IPS DF 19.7 (cell line): ENCODE measurements at places on chromosomes 3 and 15.

GRCh38 chr3:170868577-170869238 is 1.3 kb downstream of the RPL22L1 start:
- DNase-seq: no peak

DNA sequence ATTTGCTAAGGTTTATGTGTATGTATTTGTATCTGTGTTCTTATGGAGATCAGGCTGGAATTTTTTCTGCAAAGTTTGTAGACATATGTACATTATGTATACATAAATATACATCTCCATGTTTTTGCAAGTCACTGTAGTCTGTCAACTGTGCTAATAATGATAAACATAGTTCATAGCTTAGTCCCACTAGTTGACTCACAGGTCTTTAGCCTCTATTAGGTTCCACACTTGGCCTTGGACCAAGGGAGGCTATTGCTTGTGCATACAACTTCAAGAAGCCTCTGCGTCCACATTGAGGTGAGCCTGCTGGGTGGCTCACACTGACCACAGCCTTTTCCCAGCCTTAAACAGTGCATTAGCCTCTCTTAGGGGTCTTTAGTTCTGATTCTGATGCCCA is 243.8 kb upstream of the PEX5L start:
- DNase-seq: no peak

DNA sequence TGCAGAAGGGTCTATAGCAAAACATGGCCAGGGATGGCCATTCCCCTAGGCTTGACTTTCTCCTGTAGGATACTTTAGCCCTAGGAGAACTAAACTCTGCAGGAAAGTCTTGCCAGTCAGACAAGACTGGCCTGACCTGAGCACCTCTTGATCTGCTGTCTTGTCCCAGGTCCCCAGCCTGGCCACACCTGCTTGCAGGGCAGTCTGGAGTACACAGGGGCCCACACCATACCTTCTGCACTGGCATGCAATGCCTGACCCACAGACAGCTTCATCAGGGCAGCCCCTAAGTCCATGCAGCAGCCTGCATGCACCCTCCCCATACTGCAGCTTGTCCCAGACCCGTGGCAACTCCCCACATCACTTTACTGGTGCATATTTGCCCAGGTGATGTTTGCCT is 204.6 kb downstream of the LRRC3B start:
- no peak for DNase-seq

DNA sequence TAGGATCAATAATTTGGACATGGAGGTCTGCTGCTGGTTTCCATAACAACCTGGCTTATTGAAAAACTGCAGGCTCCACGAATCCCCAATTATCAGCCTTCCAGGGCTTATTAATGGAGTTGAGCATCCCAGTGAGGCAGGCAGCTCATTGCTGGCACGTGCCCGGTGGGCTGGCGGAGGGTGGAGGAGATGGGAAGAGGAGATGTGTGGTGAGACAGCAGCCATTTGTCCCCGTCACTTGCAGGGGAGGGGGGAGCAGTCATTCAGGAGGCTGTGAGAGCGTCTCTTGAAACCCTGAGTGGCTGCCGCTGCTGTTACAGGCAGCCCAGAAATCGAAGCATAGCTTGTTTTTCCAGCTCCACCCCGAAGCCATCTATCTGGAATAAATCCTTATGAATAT is 70.6 kb downstream of the GAP43 start:
- DNase-seq: no peak

DNA sequence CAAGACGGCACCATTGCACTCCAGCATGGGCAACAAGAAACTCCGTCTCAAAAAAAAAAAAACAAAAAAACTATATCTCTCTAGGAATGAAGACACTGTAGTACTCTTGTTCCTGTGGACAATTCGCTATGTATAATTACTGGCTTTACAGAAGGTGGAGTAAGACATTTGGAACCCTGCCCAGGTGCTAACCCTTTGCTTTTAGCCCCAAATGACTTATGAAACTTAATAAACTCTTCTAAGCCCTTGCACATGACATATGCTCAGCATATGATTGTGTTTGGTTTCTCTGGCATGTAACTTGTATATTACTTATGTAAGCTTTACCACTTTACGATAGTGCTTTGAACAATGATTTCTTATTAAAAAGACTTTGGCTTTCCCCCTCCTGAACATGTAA is 27.3 kb upstream of the PRTG start:
- DNase-seq: no peak

DNA sequence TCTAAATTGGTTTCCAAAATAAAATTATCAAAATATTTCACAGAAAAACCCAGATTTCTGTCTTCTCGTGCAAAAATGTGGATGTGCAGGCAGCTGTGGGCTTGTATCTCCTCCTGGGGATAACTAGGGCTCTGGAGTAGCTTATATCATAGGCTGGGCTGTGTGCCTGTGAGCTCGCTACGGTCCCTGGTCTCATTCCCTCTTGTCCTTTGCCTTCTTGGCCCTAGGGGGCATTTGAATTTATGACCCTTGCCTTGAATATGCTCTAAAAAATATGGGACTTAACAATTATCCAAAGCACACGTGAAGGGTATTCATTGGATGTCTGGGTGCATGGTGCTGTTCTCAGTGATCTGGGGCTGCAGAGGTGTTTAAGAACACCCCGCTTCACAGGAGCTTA is 132.6 kb downstream of the PDZRN3 start:
- no peak for DNase-seq

- DNase-seq: no peak
These were observed 883 bp downstream of the MAGEF1 start for GRCh38 chr3:184710870-184711492.

DNA sequence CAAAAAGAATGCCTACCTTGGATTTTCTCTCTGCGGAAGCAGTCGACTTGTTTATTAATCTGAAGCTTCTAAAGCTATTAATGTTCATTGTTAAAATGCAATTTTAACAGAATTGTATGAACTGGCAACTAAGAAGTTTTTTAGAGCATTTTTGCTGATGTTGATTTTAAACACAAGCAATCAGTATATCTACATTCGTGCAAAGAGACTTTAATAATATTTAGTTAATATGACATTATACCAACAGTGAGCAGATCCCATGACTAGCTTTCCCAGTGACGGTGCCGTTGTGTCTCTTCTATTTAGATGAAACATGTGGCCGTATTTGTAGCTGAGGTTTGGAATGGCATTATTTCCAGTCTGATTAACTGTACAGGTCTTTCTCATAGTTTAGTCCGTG is 88.0 kb downstream of the PEX5L start:
- DNase-seq: no peak
